ENCODE measurements at places on chromosomes 7 and 10.

- no peak for DNase-seq
Measured at GRCh38 chr7:138921277-138921676, 59.9 kb downstream of the KIAA1549 start.

GRCh38 chr7:46811529-46811928 lies 770.4 kb downstream of the TNS3 start:
- no peak for DNase-seq

GRCh38 chr10:49269523-49269922 lies 29.4 kb upstream of the C10orf71 start:
- no peak for DNase-seq

DNA sequence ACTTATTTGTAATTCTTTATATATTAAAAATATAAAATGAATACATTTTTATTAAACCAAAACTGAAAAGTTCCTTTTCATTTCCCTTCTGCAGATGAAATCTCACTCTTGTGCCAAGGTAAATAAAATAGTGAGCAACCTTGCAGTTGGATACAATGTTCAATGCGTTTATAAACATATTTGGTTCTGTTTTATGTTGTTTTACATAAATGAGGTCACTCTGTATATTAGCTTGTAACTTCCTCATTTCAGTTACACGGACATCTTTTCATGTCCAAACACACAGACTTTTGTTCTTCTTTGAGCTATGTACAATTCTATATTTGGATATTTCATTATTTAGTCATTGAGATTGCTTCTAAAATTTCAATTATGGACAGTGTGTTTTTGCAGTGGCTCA lies 107.7 kb downstream of the BBS9 start:
- DNase-seq = no peak

- DNase-seq = no peak
Measured at GRCh38 chr7:91347290-91347689, 83.1 kb downstream of the FZD1 start.

DNA sequence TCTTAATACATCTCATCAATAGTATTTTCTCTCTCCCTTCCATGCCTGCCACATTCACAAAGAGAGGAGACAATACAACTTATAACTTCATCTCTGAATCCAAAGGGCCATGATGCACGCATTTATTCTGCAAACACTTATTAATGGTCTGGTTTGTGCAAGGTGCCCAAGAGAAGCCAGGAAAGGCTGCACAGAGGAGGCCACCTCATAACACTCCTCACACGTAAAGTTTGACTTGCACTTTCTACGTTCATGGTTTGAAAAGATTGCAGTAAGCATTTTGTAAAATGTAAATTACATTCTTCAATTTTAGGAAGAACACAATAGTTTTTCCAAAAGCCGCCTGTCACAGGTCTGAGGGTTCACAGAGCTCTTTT lies 1.2 kb upstream of the PALS2 start:
- no peak for DNase-seq

DNA sequence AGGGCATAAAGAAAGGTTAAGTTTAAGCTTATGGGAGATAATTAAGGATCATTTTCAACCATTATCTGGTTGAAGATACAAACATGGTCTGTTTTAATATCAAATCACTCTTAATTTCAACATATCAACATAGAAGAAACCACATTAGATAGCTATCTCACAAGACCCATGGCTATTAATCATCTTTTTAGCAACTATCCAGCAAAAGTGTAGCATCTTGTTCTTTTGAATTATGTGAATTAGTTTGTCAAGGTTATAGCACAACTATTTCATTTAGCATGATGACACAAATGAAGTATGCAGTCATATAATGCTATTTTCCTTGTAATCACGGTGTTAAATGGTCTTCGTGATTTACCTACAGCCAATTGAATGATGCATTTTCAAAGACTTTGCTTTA lies 58.9 kb upstream of the PPP1R9A start:
- no peak for DNase-seq

DNA sequence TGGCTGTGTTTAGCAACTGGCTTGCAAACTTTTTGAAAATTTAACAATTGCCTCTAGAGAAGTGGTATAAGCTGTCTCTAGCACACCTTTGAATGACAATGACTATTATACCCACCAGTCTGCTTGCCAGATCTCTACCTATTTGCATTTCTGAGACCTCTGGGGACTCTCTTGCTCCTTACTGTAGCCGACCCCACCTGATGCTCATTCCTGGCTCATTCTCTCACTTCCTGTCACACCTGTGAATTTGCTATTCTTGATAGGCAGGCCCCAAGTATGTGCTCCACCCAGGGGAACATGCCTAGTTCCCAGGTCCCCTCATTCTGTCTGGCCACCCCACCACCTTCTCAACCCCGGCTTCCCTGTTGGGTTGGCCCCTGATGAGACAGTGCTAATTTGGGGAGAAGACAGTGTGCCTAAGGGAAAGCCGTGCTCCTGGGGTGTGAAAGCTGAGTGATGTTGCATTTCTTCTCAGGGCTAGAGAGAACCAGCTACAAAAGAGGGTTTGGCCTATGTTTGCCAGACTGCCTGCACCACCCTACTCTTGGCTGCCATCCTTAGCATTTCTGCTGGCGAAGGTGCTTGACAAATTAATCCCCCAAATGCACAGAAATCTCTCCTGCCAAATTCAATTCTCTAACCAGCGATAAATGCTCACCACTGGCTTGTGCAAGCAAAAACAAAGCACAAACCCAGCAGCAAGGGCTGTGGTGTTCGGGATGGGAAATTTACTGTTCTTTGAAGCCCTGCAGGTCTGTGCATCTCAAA lies 138.2 kb downstream of the RPS24 start:
- DNase-seq = no peak

- no peak for DNase-seq
Measured at GRCh38 chr7:27154901-27155815, 1.3 kb downstream of the HOXA7 start.

GRCh38 chr10:116720241-116720643 lies 22.1 kb downstream of the HSPA12A start:
- no peak for DNase-seq

DNA sequence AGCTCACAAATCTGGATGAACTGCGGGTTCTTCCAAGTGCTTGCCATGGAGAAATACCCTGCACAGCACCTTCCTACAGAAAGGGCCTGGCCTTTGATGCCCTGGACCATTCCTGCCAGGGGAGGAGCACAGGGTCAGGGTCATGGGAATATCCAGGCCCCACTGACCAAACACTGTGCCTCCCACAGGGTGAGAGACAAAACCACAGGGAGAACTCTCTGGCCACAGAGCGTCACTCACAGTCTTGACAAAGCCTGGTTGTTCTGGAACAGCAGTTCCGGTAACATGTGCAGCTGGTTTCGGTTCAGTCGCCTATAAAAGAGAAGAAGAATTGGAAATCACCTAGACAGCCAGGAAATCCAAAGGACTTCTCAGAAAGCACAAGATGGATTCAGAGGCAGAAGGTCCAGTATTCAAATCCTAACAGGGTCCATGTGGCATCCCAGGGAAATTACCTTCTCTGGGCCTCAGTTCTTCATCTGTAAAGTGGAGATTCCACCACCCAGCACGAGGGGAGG lies 28.1 kb downstream of the SLIT1 start:
- no peak for DNase-seq

DNA sequence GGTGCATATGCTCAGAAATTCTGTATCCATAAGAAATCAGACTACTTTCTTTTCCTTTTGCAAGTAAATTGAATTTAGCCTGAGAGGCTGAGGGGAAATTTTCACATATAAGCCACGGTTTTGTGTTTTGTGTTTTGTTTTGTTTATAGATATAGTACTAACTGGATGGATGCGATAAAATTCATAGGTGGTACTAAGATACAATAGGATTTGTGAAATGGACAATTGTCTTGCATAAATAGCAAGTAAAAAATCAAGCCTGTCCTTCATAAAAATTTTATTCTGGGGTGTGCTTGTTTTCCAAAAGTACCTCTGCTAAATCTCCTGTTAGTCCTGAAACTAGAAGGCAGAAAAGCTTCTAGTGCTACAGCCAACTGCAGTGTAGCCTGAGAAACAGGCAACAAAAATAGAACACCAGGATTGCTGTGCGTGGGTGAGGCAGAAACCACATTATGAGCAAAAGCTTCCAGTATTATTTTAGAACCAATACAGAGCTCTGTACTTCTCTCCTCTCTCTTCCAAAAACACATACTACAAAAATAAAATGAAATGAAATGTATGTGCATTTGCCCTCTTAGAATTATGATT lies 634 bp upstream of the HDAC9 start:
- no peak for DNase-seq

GRCh38 chr10:112615269-112615668 lies 168.3 kb downstream of the VTI1A start:
- no peak for DNase-seq

- DNase-seq = no peak
Measured at GRCh38 chr10:13844651-13845050, 257.9 kb downstream of the PRPF18 start.

- no peak for DNase-seq
Measured at GRCh38 chr10:96280859-96281258, 9.5 kb upstream of the BLNK start.

Measured in stimulated activated CD4-positive, alpha-beta T cell treated with anti-CD3 and anti-CD28 coated beads, Interleukin-4, amount 100 ng/mL, for 48 hours (primary cell).